ENCODE measurements at places on chromosomes 7 and 10. TPM values are rescaled to one million over a fixed set of nuclear protein-coding genes. Genes with fewer than 3 reads are reported as not detected.

DNA sequence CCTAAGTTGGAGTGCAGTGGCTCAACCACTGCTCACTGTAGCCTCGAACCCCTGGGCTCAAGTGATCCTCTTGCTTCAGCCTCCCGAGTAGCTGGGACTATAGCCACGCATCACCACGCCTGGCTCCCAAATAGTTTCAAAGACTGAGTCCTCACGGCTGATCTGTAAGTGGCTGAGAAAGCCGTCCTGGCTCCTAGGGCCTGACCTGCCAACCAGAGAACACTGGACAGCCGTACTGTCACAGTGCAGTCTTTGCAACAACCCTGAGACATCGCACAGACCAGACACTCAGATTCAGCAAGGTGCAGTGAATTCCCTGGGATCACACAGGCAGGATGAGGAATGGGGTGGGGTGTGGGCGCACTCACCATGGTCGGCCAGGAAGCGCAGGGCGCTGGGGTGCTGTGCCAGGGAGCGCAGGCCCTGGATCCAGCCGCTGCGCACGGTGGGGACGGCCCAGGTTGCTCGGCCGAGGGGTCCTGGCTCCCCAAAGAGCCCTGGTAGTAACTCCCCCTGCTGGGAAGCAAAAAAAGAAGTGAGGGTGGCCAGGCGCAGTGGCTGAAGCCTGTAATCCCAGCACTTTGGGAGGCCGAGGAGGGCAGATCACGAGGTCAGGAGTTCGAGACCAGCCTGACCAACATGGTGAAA lies 10.7 kb downstream of the BRAT1 start:
- DNase-seq: no peak
- H3K4me1 ChIP-seq: no peaks in the 10 kb centered on the region
- H3K36me3 ChIP-seq: peaks cover 14% of the 10 kb centered on the region
- no peak overlapping the region for H3K27ac ChIP-seq

- H3K27me3 ChIP-seq: no peaks in the 10 kb centered on the region
- H3K4me1 ChIP-seq: no peaks in the 10 kb centered on the region
- DNase-seq: no peak
- H3K27ac ChIP-seq: no peak overlapping the region
- no peaks in the 10 kb centered on the region for H3K36me3 ChIP-seq
- no peak overlapping the region for H3K4me3 ChIP-seq
These were observed 24.7 kb upstream of the ST8SIA6 start for GRCh38 chr10:17479015-17479615.

DNA sequence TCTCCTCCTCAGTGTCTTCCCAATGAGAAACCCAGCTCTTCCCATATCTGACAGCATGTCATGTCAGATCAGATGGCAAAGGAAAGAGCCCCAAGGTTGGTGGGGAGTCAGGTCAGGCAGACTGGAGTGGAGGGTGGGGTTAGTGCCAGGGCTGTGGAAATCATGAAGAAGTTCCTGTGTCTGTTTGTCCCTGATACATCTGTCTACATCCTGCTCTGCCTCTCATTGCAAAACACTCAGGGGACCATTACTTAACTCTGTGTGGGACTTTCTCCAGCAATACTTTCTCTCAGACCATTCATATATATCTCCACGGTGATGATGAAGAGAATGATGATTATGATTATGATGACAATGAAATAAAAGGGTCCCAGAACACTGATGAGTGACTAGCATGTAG lies 3.3 kb downstream of the PRRT4 start:
- peaks cover 6% of the 10 kb centered on the region for H3K4me1 ChIP-seq
- no peaks in the 10 kb centered on the region for H3K36me3 ChIP-seq
- no peak overlapping the region for H3K4me3 ChIP-seq
- DNase-seq: no peak
- H3K27ac ChIP-seq: no peak overlapping the region

PALD1 gene
- polyA plus RNA-seq: 3.0 TPM

DNA sequence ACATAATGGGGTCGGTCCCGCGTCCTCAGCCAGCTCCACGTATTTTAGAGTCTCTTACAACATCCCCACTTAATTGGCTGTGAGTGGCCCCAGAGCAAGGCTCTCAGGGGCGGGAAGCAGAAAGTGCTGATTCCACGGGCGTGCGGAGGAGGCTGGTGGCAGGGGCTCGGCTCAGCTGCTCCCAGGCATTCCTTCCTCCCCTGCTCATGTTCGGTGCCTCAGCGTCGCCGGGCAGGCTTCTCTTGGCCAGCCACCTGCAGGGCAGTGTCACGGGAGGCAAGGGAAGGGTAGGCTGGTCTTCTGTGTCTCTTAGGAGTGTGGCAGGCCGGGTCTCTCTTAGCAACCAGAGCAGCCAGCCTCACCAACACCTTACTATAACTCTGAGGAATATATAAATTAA lies 33.8 kb downstream of the IL15RA start:
- peak; percentile 76 for DNase-seq
- H3K4me3 ChIP-seq: no peak overlapping the region
- no peaks in the 10 kb centered on the region for H3K36me3 ChIP-seq
- H3K27me3 ChIP-seq: no peaks in the 10 kb centered on the region
- H3K4me1 ChIP-seq: peaks cover 19% of the 10 kb centered on the region

- H3K27ac ChIP-seq: no peak overlapping the region
- no peaks in the 10 kb centered on the region for H3K4me1 ChIP-seq
- H3K36me3 ChIP-seq: no peaks in the 10 kb centered on the region
- H3K27me3 ChIP-seq: no peaks in the 10 kb centered on the region
- DNase-seq: no peak
These were observed 142.8 kb upstream of the PHYHIPL start for GRCh38 chr10:59033622-59034021.

TEX47 gene
- polyA plus RNA-seq: not detected

ANKRD61 gene
- not detected for polyA plus RNA-seq

DNA sequence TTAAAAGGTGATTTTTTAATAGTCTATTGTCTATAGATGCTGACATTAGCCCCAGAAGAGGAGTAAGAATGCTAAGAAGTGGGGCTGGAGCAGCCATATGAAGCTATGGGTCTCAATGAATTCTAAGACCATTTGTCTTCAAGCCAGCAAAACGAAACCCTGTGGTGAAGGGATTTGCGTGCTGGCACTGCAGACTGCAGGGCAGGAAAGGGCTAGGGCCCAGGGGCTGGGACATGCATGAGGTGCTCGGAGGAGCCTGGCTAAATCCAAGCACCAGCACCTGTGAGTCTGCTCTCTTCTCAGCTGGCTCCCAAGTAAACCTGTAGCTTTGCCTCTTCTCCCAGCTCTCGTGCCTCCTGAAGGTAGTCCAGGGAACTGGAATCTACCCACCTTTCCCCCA lies 1.3 kb upstream of the NDST2 start:
- no peak overlapping the region for H3K4me3 ChIP-seq
- peaks cover 4% of the 10 kb centered on the region for H3K36me3 ChIP-seq

- H3K36me3 ChIP-seq: no peaks in the 10 kb centered on the region
- no peak overlapping the region for H3K4me3 ChIP-seq
- no peak for DNase-seq
- no peak overlapping the region for H3K27ac ChIP-seq
- no peaks in the 10 kb centered on the region for H3K4me1 ChIP-seq
These were observed 28.0 kb upstream of the PALS2 start for GRCh38 chr7:24545215-24545614.

GRCh38 chr7:64872351-64873154 lies 30.5 kb upstream of the ZNF273 start:
- H3K27me3 ChIP-seq: no peaks in the 10 kb centered on the region
- no peak overlapping the region for H3K27ac ChIP-seq
- DNase-seq: peak; percentile 4

PRF1 gene
- polyA plus RNA-seq: 1.4 TPM

GRCh38 chr7:37354656-37355131 lies 94.0 kb downstream of the ELMO1 start:
- no peak overlapping the region for H3K27ac ChIP-seq
- no peak for DNase-seq
- H3K27me3 ChIP-seq: no peaks in the 10 kb centered on the region
- peaks cover 5% of the 10 kb centered on the region for H3K4me1 ChIP-seq
- H3K4me3 ChIP-seq: no peak overlapping the region

DNA sequence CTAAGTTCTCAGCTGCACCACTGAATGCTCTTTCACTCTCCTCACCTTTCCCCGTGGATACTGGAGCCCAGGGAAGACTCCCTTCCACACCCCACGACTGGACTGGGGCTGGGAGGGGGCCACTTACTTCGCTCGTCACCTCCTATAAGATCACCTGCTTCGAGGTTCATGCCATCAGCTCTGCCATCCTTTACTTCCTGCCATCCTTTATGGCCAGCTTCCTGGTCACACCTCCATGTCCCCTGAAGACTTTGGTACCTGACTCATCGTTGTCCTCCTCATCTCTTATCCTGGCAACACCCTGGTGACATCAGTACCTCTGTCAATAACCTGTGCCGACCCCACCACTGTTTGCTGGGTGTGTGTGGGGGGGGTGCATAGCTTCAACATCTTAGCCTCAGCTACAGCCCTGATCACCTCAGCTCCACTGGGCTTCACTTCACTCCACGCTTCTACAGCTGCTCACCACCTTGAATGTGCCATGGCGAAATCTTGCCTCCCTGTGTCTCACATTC lies 8.7 kb upstream of the VDAC2 start:
- H3K27ac ChIP-seq: no peak overlapping the region
- no peak for DNase-seq
- H3K36me3 ChIP-seq: no peaks in the 10 kb centered on the region

Data from kidney (tissue), 22 donors.